ENCODE measurements at places on chromosomes 4 and X. TPM values are rescaled to one million over a fixed set of nuclear protein-coding genes. Genes with fewer than 3 reads are reported as not detected.

ANOS1 gene
- total RNA-seq, result 0.03 TPM

NEIL3 gene
- total RNA-seq, result 13.0 TPM

MAGEB2 gene
- not detected for total RNA-seq

CRLF2 gene
- total RNA-seq, result 1.4 TPM

ERAS gene
- 0.15 TPM for total RNA-seq

GAB1 gene
- total RNA-seq, result 2.9 TPM

GPR50 gene
- total RNA-seq, result 0.17 TPM

CENPVL3 gene
- total RNA-seq, result 0.06 TPM
